ENCODE measurements at places on chromosomes 4 and X. TPM values are rescaled to one million over a fixed set of nuclear protein-coding genes. Genes with fewer than 3 reads are reported as not detected.

The ITGB1BP2 gene
- 0.49 TPM for total RNA-seq

The GAGE1 gene
- not detected for total RNA-seq

The MUC7 gene
- not detected for total RNA-seq

The PARM1 gene
- 0.36 TPM for total RNA-seq

The SSX2 gene
- not detected for total RNA-seq

The HSD17B13 gene
- not detected for total RNA-seq

The IQCM gene
- total RNA-seq, result not detected

The GPR34 gene
- not detected for total RNA-seq

The OTOP1 gene
- total RNA-seq, result not detected

The PDHA2 gene
- total RNA-seq, result not detected

The APLN gene
- 1.3 TPM for total RNA-seq

The MAP9 gene
- total RNA-seq, result 8.6 TPM

The DGKQ gene
- 12.5 TPM for total RNA-seq

The MND1 gene
- total RNA-seq, result 0.97 TPM

The VCX gene
- not detected for total RNA-seq

The NAA11 gene
- total RNA-seq, result not detected

The P2RY4 gene
- total RNA-seq, result not detected

The TCEAL2 gene
- total RNA-seq, result 0.73 TPM

The LANCL3 gene
- 0.32 TPM for total RNA-seq

The SSX3 gene
- total RNA-seq, result not detected

The EGF gene
- total RNA-seq, result 3.0 TPM

The MAGEA9B gene
- not detected for total RNA-seq

The LDB2 gene
- 16.6 TPM for total RNA-seq

The CFAP47 gene
- total RNA-seq, result not detected

The GAGE12E gene
- total RNA-seq, result not detected

The AMBN gene
- not detected for total RNA-seq

The SHROOM3 gene
- 27.7 TPM for total RNA-seq

The CT45A10 gene
- not detected for total RNA-seq

The SOD3 gene
- 17.2 TPM for total RNA-seq

The BMPR1B gene
- 0.73 TPM for total RNA-seq

The PASD1 gene
- total RNA-seq, result not detected

The RBMX2 gene
- total RNA-seq, result 18.7 TPM

The STEEP1 gene
- 23.3 TPM for total RNA-seq

The TEX13B gene
- not detected for total RNA-seq

The IL21 gene
- total RNA-seq, result not detected

The VSIG1 gene
- total RNA-seq, result not detected

The GDI1 gene
- total RNA-seq, result 119 TPM

The EDA2R gene
- total RNA-seq, result 14.4 TPM

The VEGFC gene
- total RNA-seq, result 24.7 TPM

The F8A2 gene
- total RNA-seq, result not detected

The S100G gene
- total RNA-seq, result not detected

The ARHGEF6 gene
- 34.6 TPM for total RNA-seq

The DCX gene
- total RNA-seq, result not detected

The RNF128 gene
- under 0.01 TPM for total RNA-seq

The ATP2B3 gene
- total RNA-seq, result 0.16 TPM

The EVC2 gene
- total RNA-seq, result 14.2 TPM

The TMSB15B gene
- total RNA-seq, result 2.4 TPM

The TLR2 gene
- 2.6 TPM for total RNA-seq
